Right lobe of liver (tissue), 6 donors: ENCODE measurements at places on chromosomes 1 and 21. TPM values are rescaled to one million over a fixed set of nuclear protein-coding genes. Genes with fewer than 3 reads are reported as not detected.
A peak's percentile ranks its signal among the peaks of the same experiment; 100 is the strongest.

- DNase-seq = no peak
Observed at GRCh38 chr1:244113532-244114320, 62.6 kb downstream of the ZBTB18 start.

DNA sequence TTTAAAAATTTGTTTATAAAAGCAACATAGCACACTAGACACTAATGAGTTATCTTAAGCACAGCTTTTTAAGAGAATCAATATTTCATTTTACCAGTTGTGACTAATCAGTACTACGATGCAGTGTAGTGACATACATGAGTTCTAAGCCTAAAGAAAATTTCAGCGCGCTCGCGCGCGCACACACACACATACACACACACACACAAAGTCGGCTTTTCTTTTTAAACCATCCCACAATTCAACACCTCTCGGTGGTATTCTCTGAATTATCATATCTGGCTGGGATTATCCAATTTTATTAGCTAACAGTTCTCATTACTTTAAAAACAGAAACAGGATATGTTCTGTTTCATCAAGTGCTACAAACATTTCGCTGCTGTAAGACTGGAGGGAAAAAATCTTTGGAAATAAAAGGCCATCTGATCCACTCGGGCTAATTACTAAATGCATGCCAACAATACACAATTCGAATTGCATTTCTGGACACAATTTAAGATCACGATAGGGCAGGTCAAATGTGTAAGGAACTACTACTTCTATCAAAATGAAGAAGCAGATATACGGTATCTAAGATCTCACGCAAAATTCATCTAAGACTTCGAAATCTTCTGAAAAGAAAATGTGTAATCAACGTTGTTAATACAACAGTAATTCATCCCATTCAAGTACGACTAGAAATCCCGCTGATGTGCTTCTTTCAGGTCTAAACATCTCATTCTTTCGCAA lies 1.2 kb downstream of the TUT4 start:
- DNase-seq = no peak

Gene HMCN1
- 7.5 TPM for total RNA-seq

- peak; percentile 94 for DNase-seq
Observed at GRCh38 chr1:178726087-178726517, 1.1 kb downstream of the RALGPS2 start.

Gene RNU1-1
- 538 TPM for total RNA-seq

Gene TMEM61
- not detected for total RNA-seq

GRCh38 chr21:25901330-25901979 lies 166.7 kb downstream of the GABPA start:
- no peak for DNase-seq

Gene BTBD8
- total RNA-seq = 3.0 TPM

DNA sequence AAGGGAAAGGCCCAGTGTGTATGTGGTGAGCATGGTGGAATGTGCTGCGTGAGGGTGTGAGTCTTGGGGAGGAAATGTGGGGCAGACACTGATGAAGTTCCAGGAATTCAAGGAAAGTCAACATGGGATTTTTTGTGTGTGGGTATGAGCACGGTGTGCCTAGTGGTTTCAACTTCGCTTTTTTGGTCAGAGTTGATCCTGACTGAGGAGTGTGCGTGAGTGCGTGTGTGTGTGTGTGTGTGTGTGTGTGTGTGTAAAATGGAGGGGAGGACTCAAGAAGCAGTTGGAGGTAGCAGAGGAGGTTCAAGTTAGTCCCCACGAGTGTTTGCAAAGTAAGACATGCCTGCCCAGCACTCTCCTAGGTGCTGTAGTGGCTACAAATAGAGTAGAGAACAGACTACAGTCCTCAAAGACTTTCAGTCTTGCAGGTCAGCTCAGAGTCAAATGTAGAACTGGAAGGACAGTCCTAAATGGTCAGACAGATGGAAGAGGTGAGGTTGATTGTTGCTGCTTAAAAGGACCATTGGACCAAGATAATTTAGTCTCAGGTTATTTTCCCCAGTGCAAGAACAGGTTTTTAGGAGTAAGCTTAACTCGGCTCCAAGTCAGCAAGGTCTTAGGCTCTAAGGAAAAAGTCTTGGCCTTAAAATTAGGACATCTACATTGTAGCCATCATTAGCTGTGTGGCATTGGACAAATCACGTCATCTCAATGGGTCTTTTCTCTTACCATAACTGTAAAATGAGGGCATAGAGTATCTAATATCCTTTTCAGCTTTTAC lies 25.0 kb downstream of the SLAMF1 start:
- no peak for DNase-seq

Gene IRF6
- total RNA-seq = 27.3 TPM

Gene PDE4B
- 1.4 TPM for total RNA-seq

GRCh38 chr1:223222377-223222776 lies 79.3 kb upstream of the TLR5 start:
- DNase-seq = no peak

Gene LCA5L
- total RNA-seq = 2.8 TPM

Gene PIGR
- 134 TPM for total RNA-seq

GRCh38 chr1:226582966-226583365 lies 34.4 kb downstream of the STUM start:
- no peak for DNase-seq

Gene PTCH2
- total RNA-seq = 0.19 TPM

Gene OR2L2
- total RNA-seq = not detected

Gene FHAD1
- total RNA-seq = not detected

- DNase-seq = no peak
Observed at GRCh38 chr21:42490720-42491119, 5.3 kb downstream of the RSPH1 start.

DNA sequence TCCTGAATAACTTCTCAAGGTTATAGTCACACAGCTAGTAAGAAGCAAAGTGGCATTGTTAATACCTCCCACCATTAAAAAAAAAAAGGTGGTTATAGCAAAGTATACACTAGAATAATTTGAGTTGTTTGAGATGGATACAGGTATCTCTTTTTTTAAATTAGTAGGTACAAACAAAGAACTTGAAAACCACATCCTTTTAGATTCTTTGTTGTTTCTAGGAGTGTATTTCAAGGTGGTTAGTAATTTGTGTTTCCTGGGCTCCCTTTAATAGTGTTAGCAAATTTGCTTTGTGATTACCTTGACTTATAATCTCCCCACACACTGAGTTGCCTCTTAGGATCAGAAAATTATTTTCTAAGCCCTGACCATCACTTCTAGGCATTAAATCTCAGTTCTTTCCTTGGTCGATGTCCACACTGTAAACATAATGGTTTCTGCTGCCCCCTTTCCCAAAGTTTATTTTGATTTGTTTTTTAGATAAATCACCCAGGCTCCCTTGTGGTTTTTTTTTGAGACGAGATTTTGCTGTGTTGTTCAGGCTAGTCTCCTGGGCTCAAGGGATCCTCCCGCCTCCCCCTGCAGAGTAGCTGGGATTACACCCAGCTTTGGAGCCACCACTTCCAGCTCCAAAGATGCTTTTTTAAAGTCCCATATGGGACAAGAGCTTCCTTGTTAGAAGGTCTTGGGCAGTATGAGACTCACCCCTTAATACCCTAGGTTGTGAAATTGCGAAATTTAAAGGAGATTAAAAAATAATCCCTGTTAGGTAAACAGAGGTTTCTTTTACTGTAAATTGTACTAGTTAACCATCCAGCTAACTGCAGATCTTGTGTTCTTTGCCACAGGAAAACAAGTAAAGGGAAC lies 6.2 kb downstream of the AKIRIN1 start:
- no peak for DNase-seq

DNA sequence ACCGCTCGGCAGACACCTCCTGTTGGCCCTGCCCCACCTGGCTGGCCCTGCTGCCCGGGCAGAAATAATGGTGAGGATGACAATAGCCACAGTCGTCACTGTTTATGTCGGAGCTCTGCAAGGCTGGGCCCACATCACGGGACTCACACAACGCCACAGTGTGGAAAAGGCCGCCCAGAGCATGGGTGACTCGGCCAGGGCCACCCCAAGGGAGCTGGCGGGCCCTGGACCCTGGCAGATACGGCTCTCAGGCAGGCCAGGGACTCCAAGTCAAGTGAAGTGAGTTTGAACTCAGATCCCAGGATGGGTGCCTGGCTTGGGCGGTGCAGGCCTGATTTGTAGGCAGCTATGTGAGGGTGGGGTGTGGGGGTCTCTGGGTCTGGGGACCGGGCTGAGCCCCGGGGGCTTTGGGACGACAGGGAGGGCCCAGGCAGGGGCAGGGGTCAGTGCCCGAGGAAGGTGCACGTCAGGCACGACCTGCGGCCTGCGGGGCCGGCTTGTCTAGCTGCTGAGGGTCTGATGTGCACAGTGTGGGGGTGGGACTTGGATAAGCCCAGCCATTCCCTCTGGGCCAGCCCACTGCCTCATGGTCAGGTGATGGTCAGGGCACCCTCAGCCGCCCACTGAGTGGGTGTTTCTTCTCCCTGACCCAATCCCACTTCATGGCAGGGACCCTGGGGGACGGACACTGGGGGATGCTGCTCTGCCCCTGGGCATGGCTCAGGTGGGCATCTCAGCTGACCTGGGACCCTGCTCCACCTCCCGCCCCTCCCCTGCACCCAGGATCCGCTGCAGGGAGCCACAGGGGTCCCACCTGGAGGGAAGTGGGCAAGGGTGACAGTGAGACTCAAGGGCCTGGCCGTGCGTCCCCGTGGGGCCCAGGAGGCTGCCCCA lies 1.0 kb downstream of the RNF223 start:
- DNase-seq = no peak

GRCh38 chr1:40612345-40612831 lies 53.1 kb downstream of the RIMS3 start:
- peak; percentile 76 for DNase-seq

Gene IL22RA1
- 1.8 TPM for total RNA-seq

GRCh38 chr1:163697137-163697536 lies 375.4 kb downstream of the NUF2 start:
- DNase-seq = no peak

Gene MYBPHL
- not detected for total RNA-seq

Gene FCRL4
- total RNA-seq = not detected

DNA sequence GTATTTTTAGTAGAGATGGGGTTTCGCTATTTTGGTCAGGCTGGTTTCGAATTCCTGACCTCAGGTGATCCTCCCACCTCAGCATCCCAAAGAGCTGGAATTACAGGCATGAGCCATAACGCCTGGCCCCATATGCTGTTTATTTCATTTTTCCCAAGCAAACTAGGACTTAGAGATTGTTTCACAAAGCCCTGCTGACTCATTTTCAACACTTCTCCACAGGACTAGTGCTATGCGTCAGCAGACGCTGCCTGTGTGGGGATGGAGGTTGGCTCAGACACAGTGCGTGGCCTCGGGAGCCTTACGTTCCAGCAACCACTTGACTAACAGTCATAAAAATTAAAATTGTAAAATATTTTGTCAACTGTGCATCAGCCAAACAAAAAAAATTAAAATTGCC lies 22.7 kb downstream of the PKNOX1 start:
- DNase-seq = no peak

GRCh38 chr1:8970870-8971337 lies 25.2 kb downstream of the CA6 start:
- no peak for DNase-seq

- no peak for DNase-seq
Observed at GRCh38 chr21:15029077-15029476, 35.7 kb downstream of the NRIP1 start.

- DNase-seq = no peak
Observed at GRCh38 chr1:20343149-20343937, 52.7 kb downstream of the VWA5B1 start.
